ENCODE measurements at places on chromosomes 4 and X. TPM values are rescaled to one million over a fixed set of nuclear protein-coding genes. Genes with fewer than 3 reads are reported as not detected.
A peak's percentile ranks its signal among the peaks of the same experiment; 100 is the strongest.

P2RY10 gene
- total RNA-seq = not detected

DMRTC1 gene
- total RNA-seq = not detected

SPIN2A gene
- 0.20 TPM for total RNA-seq

QDPR gene
- total RNA-seq = 6.1 TPM

ASB12 gene
- not detected for total RNA-seq

RASL11B gene
- total RNA-seq = 1.9 TPM

ANKRD50 gene
- total RNA-seq = 11.4 TPM

POLR2B gene
- total RNA-seq = 114 TPM

CXCL1 gene
- total RNA-seq = 24.3 TPM

TREX2 gene
- total RNA-seq = not detected

GYPA gene
- total RNA-seq = not detected

GRCh38 chr4:3413217-3413671, 28.5 kb upstream of the HGFAC start:
- no peak for DNase-seq

DNA sequence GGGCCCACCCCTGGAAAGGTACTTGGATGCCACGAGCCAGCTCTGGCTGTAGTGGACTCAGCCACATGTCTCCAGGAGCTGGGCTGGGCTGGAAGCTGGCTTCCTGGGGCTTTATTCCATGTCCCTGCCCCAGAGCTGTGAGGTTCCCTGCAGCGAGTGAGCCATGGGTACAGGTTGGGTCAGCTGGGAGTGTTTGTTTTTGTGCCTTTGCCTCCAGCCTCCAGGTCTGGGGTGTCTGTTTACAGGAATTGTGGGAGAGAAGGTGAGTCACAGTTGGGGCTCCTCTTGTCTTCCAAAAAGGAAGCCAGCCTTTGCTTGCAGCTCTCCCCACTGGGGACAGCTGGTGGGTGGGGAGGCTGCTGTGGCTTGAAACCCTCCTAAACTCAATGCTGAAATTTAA, 21.5 kb downstream of the SORCS2 start:
- peak; percentile 14 for DNase-seq

DNA sequence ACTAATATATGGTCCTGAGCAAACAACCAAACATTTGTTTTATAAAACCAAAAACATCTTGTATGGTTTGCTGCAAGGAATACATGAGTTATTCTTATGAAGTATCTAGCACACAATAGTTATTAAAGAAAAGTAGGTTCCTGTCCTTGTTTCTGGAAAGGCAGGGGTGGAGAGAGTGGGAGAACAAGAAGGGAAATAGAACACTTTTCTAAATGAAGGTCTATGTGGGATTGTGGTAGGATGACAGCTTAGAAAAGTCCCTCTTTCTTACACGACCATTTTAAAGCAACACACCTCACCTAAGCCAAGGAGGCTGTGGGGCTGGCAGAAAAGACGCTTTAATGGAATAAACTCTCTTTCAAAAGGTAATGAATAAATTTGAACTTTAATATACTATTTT, 164.6 kb downstream of the ARAP2 start:
- DNase-seq = no peak

DNA sequence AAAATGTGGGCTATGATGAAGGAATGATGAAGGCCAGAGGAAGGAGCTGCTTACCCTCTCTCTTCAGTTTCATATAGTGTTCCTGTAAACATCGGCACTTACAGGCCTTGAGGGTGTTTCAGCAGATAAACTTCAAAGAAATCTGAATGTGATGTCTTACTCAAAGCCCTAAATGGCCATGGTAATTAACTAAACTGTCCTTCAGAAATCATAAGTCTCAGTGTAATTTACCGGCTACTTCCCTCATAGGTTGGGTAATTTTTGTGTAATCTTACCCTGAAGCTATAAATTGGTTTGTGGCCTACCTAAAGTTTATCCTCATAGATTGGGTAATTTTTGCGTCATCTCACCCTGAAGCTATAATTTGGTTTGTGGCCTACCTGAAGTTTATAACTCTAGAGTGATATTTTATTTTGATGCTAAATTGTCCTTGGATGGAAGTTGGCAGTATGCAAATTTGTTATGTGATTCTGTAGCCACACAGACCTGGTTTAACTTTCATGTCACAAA, 2700.3 kb downstream of the ARAP2 start:
- DNase-seq = peak; percentile 12

- DNase-seq = no peak
Observed at GRCh38 chrX:30787012-30787411, 102.0 kb downstream of the TAB3 start.

GRCh38 chr4:85726555-85726954, 251.6 kb downstream of the ARHGAP24 start:
- no peak for DNase-seq

GRCh38 chrX:72020204-72020603, 109.6 kb downstream of the NHSL2 start:
- no peak for DNase-seq

- peak; percentile 91 for DNase-seq
Observed at GRCh38 chr4:158535130-158535614, 13.5 kb downstream of the RXFP1 start.

- no peak for DNase-seq
Observed at GRCh38 chr4:121077496-121077895, 5.2 kb upstream of the NDNF start.

- no peak for DNase-seq
Observed at GRCh38 chr4:102869569-102870197, 891 bp downstream of the CISD2 start.

DNA sequence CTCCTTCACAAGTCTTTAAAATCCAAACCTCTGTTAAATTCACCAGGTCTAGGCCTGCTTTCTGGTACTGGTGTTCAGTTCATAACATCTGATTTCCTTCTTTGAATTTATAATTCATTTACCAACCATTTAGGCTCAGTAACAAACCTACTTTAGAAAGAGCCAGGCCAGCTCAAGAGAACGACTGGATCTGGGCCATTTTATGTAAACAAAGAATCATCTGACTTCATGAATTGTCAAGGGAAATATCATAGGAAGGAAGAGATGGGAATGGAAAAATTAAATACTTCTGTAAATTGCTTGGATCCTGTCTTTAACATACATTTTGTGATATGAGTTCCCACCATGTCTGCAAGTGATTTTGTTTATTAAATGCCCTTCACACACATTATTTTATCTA, 36.5 kb downstream of the DCHS2 start:
- DNase-seq = no peak

- no peak for DNase-seq
Observed at GRCh38 chr4:61246034-61246433, 45.9 kb downstream of the ADGRL3 start.

DNA sequence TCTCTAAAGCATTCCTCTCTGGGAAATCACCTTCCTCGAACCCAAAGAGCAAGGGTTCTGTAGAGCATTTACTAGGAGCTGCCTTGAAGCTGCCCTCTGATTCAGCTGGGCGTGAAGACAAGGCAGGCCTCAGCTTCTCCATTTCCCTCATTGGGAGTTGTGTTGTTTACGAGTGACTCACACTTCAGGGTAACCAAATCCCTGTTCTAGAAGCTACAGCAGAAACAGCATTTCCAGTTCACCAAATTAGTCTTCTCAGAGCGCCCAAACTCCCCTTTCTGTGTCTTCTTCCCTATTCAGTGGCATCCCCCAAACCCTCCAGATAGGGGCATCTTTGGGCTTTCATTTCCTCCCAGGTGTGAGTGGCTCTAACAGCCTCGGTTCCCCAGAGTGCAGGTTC, 863 bp upstream of the XPNPEP2 start:
- DNase-seq = peak; percentile 31

GRCh38 chr4:183801457-183802165, 103.5 kb upstream of the STOX2 start:
- DNase-seq = no peak

GRCh38 chrX:137366018-137366633, 199.8 kb upstream of the ZIC3 start:
- no peak for DNase-seq

DNA sequence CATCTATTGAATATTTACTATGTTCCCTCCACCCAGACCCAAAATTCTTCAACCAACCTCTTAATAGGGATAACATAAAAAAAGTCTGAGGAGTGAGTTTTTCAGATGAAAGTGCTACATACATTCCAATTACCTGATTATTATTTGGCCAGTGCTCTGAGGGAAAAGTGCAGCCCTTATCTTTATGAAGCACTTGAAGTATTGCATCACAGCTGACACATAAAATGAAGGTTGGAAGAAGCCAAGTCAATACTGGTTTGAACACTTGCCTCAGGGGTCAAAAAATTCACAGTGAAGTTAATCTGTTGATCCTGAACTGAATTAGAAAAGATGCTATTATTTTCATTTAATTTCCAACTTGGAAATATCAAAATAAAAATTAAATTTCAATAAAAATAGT, 498.9 kb downstream of the INPP4B start:
- peak; percentile 37 for DNase-seq

- no peak for DNase-seq
Observed at GRCh38 chr4:10456260-10456594, 999 bp downstream of the ZNF518B start.

DNA sequence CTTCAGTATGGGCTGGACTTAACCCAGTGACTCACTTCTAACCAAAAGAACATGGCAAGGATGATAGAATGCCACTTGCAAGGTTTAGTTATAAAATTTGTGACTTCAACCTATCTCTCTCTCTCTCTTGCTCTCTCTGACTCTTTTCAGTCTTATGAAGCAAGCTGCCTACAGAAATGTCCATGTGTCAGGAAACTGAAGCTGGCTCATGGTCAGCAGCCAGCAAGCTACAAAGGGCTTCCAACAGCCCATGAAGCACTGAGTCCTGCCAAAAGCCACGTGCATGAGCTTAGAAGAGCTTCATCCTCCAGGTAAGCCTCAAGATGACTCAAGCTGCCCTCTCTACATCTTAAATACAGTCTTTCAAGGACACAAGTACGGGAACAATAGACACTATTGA, 100.3 kb downstream of the HS3ST1 start:
- no peak for DNase-seq

DNA sequence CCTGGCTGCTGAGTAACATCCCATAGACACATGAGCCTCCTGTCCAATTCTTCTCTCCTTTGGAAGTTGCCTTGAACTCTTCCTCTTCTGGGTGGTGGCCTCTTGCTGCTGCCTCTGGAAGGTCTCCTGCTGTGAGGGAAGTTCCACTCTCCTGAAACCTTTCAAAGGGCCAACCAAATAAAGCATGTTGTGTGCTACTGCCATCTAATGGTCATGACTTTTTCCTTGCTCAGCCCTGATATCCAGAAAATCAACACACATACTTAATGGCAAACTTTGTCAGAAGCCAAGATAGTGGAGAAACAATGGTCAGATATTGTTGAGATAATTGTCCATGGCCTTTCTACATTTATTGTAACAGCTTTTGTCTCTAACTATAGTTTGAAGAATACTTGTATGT, 19.1 kb upstream of the ZXDA start:
- peak; percentile 31 for DNase-seq

GRCh38 chr4:6296026-6296425, 26.4 kb downstream of the WFS1 start:
- no peak for DNase-seq

DNA sequence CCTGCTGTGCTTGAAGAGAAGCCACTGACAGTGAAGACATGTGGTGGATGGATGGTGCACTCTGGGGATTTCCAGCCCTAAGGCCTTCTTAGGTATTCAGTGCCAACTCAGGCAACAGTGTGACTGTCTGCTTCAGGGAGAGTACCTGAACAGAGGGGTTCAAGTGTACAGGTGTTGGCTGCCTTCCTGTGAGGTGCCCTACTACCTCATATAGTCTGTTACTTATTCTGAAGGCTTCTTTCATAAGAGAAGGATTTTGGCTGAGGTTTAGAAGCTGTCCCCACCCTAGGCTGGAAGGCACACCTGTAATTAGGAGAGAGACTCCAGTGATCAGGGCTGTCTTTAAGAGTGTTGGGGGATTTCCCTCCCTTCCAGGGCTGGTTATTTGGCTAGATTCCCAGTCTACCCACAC, 1.8 kb downstream of the FTHL17 start:
- no peak for DNase-seq

GRCh38 chrX:20672476-20672875, 405.8 kb upstream of the RPS6KA3 start:
- DNase-seq = no peak

DNA sequence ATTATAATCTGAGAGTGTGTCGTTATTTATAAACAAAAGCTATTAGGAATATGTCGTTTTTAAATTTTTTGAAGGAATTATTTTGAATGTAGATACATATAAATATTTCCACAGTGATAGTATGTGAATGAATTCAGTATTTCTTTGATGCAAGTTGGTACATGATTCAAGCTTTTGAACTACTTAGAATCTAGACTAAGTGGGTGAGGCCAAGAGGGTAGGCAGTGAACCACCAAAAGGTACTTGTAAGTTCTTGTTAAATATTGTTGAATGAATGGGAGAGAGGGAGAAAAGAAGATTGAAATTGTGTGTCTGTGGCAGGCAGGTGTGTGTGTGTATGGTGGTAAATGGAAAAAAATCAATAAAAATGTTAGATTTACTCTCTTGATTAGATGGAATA, 69.6 kb downstream of the ARFIP1 start:
- no peak for DNase-seq

DNA sequence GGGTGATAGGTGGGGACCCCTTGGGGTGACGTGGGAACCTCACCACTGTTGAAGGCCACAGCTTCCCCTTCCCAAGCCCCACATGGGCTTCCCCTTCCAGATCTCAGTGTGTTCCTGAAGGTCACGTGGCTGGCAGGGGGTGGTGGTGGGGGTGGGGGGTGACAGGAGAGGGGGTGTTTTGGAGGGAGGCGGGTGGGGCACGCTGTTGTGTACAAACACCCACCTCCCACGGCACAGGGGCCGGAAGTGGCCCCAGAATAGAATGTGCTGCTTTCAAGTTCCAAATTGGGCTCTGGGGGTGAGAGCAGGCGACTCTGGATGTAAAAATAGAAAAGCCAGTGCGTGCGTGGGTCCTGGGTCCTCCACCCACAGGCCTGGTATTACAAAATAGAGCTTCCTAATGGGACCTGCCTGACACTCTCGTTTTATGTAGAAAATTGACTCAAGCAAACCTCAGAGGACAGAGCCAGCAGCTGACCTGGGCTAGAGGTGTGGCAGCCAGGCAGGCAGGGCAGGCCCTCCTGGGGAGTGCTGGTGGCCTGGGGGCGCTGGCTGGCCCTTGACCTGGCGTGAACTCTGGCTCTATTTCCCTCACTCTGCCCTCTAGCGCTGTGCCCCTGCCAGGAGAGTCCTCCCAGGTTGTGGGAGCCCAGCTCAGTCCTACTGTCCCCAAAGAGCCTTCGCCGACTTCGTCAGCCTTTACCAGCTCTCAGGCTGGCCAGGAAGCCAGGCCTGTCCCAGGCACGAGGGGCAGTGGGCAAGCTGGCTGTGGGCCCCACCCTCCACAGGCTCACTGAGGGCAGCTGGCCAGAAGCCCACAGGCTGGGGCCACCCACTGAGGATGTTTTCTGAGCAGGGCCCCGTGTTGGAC, 5.4 kb upstream of the SH3BP2 start:
- DNase-seq = no peak

DNA sequence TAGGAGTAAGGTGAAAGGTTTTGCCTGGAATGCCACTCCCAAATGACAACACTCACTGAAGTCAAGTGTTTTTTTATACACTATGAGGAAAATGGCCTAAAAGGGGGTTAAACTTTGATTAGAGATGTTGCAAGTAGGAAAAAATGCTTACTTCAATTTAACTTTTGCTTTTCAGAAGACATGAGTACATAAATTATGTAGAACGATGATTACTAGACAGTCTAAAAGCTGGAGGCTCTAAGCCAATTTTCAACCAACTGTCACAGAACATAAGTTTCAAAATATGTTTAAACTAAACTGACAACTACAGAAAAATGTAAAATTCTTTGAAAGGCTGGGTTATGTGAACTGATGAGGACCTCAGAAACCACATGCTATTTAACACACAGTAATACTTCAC, 83.4 kb downstream of the SHISA3 start:
- DNase-seq = no peak

GRCh38 chr4:174544496-174544895, 22.2 kb upstream of the HPGD start:
- DNase-seq = no peak

Measured in RPMI7951 (cell line).